ENCODE measurements at places on chromosomes 11 and 22.

DNA sequence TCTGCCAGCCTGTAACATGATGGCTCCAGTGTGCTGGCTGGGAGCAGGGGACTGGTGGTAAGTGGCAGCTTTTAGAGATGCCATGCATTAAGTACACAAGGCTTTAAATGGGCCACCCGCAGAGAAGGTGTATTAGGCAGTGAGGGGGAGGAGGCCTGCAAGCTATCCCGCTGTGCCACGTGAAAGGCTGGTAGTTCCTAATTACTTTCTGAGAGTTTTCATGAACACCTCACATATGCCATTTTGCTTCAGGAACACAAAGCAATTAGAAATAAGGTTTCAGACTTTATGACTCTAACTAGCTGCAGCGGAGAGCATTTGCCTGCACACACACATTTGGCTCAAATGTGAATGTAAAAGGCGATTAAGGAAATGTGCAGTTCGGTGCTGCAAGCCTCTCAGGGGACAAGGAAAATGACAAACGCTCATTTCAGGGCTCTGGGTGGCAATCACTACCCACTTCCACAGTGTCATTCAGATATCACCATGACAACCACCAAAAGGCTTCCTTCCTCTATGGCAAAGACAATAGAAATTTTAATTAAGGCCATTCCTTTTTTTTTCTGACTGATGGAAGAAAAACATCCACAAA is 116.6 kb downstream of the PLEKHA7 start:
- DNase-seq, result no peak

- no peak for DNase-seq
Measured at GRCh38 chr11:59728154-59728553, 14.5 kb upstream of the OR10V1 start.

- no peak for DNase-seq
Measured at GRCh38 chr11:12390687-12391110, 13.3 kb downstream of the PARVA start.

GRCh38 chr11:122747351-122747781 is 90.9 kb upstream of the CRTAM start:
- DNase-seq, result no peak

- DNase-seq, result no peak
Measured at GRCh38 chr11:26326793-26327400, 5.0 kb upstream of the ANO3 start.

GRCh38 chr22:46502440-46503175 is 34.8 kb downstream of the CELSR1 start:
- DNase-seq, result no peak

- no peak for DNase-seq
Measured at GRCh38 chr11:8360086-8360828, 96.6 kb upstream of the LMO1 start.

- DNase-seq, result no peak
Measured at GRCh38 chr11:34124885-34125668, 19.6 kb downstream of the NAT10 start.

DNA sequence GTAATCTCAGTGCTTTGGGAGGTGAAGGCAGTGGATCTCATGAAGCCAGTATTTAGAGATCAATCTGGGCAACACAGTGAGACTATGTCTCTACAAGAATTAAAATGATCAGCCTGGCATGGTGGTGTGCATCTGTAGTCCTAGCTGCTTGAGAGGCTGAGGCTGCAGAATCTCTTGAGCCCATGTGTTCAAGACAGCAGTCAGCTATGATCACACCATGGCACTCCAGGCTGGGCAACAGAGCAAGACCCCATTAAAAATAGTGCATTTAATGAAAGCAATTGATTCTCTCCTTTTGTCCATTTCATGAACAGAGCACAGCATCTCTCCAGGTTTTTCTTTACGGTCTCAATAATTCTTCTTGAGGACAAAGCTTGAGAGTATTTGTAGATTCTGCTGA is 11.3 kb upstream of the CARD16 start:
- DNase-seq, result no peak

- no peak for DNase-seq
Measured at GRCh38 chr11:23569547-23569946, 709.3 kb upstream of the CCDC179 start.

GRCh38 chr11:103648670-103649400 is 387.6 kb upstream of the DDI1 start:
- DNase-seq, result no peak

GRCh38 chr11:105823495-105824033 is 198.5 kb downstream of the MSANTD4 start:
- no peak for DNase-seq

GRCh38 chr22:28397306-28397705 is 282.3 kb downstream of the TTC28 start:
- DNase-seq, result no peak

DNA sequence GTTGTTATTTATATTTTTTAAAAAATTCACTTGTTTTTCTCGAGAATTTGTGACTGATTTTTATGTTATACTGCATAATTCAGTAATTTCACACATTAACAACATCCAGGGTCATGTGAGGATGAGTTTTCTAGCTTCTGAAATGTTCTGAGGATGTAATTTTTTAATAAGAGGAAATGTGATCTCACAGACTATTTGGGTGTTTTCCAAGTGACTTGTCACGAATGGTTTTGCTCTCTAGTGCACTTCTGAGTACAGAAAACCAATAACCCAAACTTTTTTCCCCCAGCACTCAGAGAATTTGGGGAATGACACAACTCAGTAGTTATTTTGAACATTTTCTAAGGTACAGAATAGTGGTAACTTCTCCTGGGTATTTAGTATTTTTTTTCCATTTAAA is 821.1 kb upstream of the ARHGAP42 start:
- DNase-seq, result no peak

GRCh38 chr11:118079491-118079890 is 2.6 kb downstream of the TMPRSS4 start:
- DNase-seq, result no peak

DNA sequence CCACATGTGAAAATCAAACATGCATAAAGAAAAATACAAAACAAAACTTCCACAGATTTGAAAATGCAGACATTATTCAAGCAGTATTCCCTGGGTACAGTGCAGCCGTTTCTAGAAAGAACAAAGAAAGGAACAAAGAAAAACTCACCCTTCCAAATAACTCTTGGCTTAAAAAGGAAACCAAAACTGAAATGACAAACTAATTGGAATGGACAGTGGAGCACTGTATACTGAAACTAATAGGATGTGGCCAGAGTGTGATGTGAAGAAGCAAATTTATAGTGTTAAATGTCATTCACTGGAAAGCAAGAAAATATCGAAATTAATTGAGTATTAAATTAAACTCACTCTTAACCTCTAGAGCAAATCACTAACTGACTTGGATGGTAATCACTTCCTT is 55.4 kb downstream of the QSER1 start:
- DNase-seq, result no peak

GRCh38 chr11:56917708-56918400 is 70.9 kb upstream of the OR5AK2 start:
- no peak for DNase-seq

GRCh38 chr11:63918507-63919191 is 1.7 kb upstream of the RCOR2 start:
- DNase-seq, result no peak

DNA sequence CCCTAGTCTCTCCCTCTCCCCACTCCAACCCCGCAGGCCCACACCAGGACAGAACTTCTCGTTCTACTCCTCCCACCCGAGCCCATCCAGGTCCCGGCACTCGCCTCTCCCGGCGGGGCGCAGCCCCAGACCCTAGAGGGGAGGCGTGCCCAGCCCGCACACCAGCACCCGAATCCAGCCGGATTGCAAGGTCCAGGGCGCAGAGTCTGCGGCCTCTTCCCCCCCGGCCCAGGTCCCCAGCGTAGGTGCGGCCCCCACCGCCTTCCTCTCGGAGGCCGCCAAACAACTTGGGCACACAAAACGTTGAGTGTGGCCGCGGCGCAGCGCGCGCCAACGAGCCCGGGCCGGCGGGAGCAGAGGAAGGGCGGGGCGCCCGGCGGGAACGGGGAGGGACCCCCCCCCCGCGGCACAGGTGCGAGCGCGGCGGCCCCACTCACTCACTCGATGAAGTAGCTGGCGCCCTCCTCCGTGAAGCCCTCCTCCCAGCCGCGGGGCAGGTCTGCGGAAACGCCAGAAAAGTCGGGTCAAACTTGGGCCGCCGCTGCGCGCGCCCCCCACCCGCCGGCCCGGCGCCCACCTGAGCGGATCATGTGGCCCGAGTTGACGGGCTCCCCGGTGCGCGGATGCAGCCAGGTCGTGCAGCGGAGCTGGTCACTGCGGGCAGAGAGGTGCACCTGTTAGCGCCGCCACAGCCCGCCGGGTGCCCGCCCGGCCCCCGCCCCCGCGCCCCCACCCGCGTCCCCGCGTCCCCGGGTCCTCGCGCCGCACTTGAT is 480 bp downstream of the PLEKHA7 start:
- no peak for DNase-seq

DNA sequence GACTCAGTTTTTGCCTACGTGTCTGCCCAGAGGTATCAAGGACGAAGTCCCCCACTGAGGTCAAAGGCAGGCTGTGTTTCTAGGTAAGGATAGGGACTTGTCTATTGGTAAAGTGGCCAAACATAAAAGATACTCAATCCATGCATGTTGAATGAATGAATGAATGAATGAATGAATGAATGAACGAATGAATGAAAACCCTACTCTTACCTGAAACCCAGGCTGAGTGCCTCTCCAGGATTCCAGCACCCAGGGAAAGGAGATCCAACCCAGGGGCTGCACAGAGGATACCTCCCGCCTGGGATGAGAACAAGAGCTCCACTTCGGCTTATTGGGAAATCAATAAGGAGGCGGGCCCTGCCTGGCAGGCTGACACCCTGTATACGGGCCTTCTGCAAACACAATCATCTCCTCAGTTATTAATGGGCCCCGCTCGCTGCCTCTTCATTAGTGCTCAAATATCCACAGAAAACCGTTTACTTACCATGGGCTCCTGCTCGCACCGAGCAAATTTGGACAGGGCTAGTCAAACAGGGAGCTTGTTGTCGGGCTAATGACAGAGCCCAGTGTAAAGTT is 177.4 kb downstream of the BUD13 start:
- no peak for DNase-seq

GRCh38 chr11:61201476-61201875 is 1.8 kb upstream of the PGA3 start:
- no peak for DNase-seq

- DNase-seq, result no peak
Measured at GRCh38 chr22:39220450-39220849, 24.3 kb downstream of the PDGFB start.

DNA sequence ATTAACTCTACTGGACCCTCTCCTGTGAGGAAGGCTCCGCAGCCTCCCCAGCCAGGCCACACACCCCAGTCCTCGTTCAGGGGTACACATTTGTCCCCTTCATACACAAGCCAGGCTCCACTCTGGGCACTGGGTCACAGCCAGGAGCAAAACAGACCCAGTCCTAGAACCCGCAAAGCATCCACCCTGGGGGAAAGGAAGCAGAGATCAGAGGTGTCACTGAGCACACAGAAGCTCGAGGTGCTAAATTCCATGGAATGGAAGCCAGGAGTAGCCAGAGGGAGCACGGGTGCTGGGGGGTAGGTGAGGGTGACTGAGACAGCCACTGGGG is 43.6 kb upstream of the TH start:
- no peak for DNase-seq

- DNase-seq, result no peak
Measured at GRCh38 chr11:63765688-63766241, 2.8 kb downstream of the ZFTA start.

GRCh38 chr11:19380375-19380774 is 139.6 kb upstream of the E2F8 start:
- DNase-seq, result no peak

DNA sequence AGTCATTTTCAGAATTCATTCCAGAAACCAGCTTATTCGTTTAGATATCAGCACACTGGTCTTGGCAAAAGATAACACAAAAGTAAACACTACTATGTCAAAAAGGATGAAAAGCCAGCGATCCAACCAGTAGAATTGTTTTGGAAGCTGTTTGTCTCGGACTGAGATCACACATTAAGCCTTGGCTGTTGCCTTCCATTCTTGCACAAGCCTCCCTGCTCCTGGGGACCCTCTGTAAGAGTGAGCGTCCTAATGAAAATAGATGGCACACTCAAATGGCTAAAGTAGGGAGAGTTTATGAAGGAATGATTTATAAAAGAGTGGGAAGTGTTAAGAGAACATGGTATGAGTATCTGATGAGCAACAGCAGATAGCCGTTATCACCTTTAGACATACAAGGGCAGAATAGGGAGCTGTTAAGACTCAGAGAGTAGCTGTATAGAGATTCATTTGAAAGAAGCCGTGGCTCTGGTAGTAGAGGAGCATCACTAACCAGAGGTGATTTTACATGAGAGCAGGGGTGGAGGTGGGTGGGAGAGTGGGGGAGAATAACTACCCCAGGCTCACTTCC is 25.2 kb downstream of the PDE3B start:
- no peak for DNase-seq

DNA sequence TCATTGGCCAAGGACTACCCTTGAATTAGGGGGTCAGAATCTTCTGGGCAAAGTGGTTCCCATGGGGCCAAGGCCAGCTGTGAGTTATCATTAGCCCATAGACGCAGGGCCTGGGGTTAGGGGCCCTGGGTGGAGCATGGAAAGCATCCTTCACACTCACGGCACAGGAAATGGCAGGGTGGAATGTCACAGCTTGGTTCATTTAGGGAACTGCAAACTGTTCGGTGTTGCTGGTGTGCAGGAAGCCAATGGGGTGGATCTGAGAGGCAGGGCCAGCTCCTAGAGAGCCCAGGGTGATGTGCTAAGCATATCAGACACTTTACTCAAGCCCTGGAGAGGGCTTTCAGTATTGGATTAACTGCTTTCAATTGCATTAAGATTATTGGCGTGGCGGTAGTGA is 42.9 kb downstream of the TECTA start:
- no peak for DNase-seq

DNA sequence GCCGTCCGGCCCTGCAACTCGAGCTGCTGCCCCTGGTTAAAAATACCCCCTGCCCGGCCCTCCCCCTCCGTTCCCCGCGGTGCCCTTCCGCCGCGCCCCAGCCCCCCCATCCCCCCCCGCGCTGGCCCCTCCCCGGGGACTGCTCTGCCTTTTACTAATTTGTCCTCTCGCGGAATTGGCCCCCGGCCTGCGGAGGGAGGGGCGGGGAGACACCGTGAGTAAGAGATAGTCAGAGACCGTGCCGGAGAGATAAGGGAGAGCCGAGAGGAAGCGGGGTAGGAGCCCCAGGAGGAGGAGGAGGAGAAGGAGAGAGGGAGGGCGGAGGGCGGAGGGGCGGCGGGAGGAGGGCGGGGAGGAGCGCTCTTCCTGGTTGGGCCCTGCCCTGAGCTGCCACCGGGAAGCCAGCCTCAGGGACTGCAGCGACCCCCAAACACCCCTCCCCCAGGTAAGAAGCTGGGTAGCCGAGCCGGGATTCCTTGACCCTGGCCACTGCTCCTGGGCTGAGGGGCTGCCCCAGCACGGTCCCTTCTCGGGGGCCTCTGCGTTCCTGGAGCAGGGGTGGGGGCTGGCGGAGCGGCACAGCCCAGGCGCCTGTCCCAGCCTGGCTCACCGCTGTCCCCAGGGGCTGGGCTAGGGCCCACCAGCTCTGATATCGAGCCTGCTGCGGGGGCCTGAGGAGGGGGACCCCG is at the start of gene CAPN1:
Gene CAPN1 (plus strand): TSS at position 360 of the 689 bp plus-strand sequence. CDS start 774 bp downstream, outside the sequence.
- DNase-seq, result peak; percentile 54

DNA sequence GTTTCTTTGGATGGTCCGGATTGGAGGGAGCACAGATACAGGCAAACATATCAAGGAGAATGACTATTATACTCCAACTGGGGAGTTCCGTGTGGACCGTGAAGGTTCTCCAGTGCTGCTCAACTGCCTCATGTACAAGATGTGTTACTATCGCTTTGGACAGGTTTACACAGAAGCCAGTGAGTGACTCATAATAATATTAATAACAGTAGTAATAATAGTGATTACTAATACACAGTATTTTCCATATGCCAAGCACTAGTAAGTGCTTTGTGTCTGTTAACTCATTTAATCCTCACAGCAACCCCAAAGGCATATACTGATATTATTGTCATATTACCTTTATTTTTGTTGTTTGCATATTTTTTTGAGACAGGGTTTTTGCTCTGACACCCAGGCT is 6.6 kb upstream of the CHEK1 start:
- no peak for DNase-seq
